HL-60 (cell line): ENCODE measurements at places on chromosomes 1 and 21.

DNA sequence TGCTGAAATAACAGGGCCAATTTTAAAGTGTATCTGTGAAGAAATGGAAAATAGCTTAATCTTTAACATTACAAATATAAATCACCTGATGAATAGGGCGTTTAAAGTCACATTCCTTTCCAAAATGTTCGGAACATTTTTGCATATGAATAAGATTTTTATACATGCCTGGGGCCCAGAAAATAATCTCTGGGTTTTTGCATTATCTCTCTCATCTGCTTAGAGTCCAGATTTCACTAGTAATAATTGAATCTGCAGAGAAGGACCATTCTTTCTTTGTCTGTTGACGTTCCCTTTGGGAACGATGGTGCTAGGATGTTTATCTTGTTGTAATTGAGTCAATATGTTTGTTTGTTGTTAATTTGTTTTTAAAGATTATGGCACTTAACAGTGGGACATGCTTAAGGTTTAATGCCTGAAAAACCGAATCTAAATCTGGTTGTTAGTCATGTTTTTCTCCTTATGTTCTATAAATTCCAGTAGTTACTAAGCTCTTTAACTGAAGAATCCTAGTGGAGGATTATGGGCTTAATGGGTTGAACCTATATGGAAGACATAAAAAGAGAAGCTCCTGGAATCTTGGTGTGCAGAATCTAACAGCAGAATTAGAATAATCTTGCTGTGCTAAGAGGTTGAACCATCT, 140.6 kb downstream of the VPS13D start:
- no peak for DNase-seq

- no peak for DNase-seq
These were observed 17.5 kb upstream of the ALPL start for GRCh38 chr1:21491488-21492355.

DNA sequence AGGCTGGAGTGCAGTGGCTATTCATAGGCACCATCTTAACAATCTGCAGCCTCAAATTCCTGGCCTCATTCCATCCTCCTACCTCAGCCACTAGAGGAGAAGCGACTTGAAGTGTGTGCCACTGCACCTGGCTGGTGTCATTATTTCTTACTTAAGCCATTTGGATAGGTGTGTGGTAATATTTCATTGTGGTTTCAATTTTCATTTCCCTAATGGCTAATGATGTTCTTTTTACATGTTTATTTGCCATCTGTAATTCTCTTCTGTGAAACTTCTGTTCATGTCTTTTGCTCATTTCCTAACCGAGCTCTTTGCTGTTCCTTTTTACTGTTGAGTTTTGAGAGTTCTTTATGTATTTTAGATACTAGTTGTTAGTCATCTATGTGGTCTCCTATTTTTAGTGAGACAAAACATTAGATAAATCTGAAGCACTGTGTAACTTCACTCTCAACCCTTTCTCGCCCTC, 66.8 kb downstream of the SLC27A3 start:
- no peak for DNase-seq

GRCh38 chr1:206992790-206993189, 22.5 kb upstream of the FCAMR start:
- no peak for DNase-seq

DNA sequence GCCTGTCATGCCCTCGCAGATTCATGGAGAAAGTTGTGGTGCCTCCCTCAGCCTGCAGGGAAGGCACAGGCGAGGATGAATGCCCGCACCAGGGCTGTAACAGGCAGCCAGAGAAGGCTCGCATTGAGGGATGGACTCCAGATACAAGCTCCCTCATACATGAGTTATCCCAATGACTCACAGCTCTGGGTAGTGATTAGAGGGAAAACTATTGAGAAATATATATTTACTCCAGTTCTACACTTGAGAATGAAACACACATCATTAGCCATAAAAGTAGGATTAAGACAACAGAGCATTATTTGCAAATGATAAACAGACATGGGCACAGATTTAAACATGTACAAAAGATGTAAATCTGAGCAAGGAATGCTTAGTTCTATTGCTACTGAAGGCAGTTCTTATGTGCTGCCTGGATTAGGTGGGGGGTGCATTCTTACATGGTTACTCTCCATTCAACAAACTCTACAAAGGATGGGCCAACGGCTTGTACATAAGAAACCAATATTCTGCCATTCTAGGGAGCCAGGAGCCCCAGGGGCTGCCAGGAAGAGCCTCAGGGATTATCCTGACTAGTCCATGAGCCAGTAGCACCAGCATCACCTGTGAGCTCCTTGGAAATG, 97.9 kb downstream of the CSMD2 start:
- DNase-seq: no peak

- DNase-seq: no peak
These were observed 50.1 kb downstream of the VPS13D start for GRCh38 chr1:12279728-12280464.
